Psoas muscle (tissue), 8 donors: ENCODE measurements at places on chromosomes 11 and 22. TPM values are rescaled to one million over a fixed set of nuclear protein-coding genes. Genes with fewer than 3 reads are reported as not detected.

- no peaks in the 10 kb centered on the region for H3K4me1 ChIP-seq
- no peaks in the 10 kb centered on the region for H3K36me3 ChIP-seq
- peaks cover 3% of the 10 kb centered on the region for H3K27me3 ChIP-seq
Observed at GRCh38 chr22:39021552-39022250, 774 bp downstream of the APOBEC3D start.

Gene OR5J2
- not detected for total RNA-seq

Gene SCGB1A1
- total RNA-seq: not detected

Gene NCF4
- total RNA-seq: 2.7 TPM

Gene MRGPRX4
- total RNA-seq: not detected
